HS-5 (cell line): ENCODE measurements at places on chromosomes 11 and 22.

DNA sequence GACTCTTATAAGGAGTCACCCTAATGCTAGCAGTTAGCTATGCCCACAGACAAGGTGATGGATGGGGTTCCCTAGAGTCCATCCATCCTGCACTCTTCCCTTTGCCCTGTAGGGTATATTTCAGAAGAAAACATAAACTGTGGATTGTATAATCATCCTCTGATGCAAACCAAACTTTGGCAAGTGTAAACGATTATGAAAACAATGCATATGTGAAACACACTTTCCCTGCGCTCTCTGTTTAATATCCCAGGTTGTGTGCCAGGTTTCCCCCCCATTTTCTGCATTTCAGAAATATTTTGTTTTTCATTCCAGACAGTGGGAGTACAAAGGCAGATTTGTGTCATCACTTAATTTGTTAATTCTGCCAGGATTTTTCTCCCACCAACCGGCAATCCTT is 110.0 kb downstream of the LDLRAD3 start:
- DNase-seq: no peak

- no peak for DNase-seq
Measured at GRCh38 chr11:72753341-72754148, 1.3 kb upstream of the ARAP1 start.

DNA sequence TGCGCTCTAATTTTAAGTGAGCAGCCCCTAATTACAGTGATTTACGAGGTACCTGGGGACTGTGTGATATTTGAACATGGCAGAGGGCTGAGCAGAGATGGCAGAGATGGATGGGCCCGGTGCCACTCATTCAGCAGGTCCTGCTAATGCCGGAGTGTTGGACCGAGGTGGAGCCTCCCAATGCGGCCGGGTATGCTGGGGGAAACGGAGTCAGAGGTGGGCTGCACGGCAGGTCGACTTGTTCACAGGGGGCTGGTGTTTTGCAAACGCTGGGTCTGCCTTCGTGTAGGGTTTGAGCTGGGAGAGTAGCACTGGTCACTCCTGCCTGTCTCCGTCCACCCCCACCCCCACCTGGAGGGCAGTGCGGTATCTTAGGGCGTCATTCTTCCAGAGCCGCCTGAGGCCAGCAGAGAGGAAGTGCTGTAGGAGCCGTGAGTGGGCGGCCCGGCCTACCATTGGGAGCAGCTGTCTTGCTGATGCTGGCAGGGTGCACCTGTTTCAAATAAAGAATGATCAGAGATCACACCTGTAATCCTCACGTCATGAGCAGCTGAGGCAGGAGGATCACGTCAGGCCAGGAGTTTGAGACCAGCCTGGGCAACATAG is 122.6 kb downstream of the IGLL1 start:
- DNase-seq: no peak

GRCh38 chr22:17980015-17980590 is 44.3 kb downstream of the MICAL3 start:
- no peak for DNase-seq

GRCh38 chr11:126809514-126810289 is 190.9 kb downstream of the KIRREL3 start:
- no peak for DNase-seq

- DNase-seq: no peak
Measured at GRCh38 chr11:71335371-71335770, 83.0 kb upstream of the SHANK2 start.

- no peak for DNase-seq
Measured at GRCh38 chr11:132456751-132457328, 1075.5 kb downstream of the OPCML start.

GRCh38 chr11:36282926-36283325 is 6.3 kb downstream of the COMMD9 start:
- DNase-seq: no peak

GRCh38 chr22:45918459-45919370 is 58.2 kb downstream of the WNT7B start:
- no peak for DNase-seq
